Dorsolateral prefrontal cortex (tissue), 122 donors: ENCODE measurements at places on chromosomes 5 and 9.

GRCh38 chr9:115275753-115276152 lies 157.8 kb upstream of the TNC start:
- DNase-seq, result no peak

- DNase-seq, result no peak
These were observed 44.9 kb downstream of the PIK3R1 start for GRCh38 chr5:68260467-68260866.

GRCh38 chr5:179345433-179346321 lies at the start of gene ADAMTS2:
TSS of gene ADAMTS2 (minus strand) at chr5:179345461. CDS start at chr5:179345328, 133 bp downstream.
- DNase-seq, result no peak

GRCh38 chr9:138075496-138075895 lies 197.9 kb downstream of the CACNA1B start:
- DNase-seq, result no peak

DNA sequence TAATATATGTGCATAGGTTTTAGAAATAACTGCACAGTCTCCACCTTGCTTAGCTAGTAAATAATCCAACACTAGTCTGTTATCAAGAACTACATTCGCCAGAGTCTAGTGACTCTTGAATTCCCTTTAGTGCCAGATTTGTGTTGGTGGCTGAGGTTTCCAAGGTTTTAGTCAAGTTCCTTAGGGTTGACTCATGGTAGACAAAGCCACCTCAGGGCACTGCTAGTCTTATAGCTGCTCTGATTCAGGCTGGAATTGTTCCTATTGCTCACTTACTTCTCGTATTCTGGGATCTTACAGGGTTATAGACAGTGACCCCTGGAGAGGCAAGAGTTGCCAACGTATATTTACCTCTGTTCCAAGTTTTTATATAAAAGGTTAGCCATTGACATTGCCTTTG lies 1369.8 kb upstream of the CDH9 start:
- no peak for DNase-seq

DNA sequence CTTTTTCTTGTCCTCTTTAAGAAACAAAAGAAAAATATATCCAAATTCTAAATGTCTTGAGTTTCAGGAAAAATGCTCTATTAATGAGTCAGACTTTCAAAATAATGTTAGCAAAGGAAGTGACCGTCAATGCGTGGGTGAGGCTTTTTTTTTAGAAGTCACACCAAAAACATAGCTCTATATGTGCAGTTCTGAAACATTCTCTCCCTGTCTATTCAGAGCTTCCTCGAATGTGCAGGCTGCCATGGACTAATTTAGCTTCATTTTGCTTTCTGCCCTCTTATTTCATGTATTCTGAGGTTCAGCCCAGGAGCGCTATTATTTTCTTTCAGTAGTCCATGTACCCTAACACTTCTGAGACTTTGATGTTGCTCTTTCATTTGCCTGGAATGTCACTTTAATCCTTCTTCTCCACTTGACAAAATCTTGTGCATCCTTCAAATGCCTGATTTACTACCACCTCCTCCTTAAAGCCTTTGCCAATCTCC lies 72.5 kb upstream of the RASA1 start:
- no peak for DNase-seq

DNA sequence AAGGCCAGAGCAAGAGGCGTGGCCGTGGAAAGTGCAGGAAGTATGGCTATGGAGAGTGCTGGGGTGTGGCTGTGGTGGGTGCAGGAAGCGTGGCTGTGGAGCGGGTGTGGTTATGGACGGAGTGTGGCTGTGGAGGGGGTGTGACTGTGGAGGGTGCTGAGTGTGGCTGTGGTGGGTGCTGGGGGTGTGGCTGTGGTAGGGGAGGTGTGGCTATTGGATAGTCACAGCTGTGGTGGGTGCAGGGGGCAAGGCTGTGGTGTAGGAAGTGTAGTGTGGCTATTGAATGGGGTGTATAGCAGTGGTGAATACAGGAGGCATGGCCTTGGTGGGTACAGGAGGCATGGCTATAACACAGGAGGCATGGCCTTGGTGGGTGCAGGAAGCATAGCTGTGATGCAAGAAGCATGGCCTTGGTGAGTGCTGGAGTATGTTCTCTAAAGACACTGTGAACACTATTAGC lies 40.8 kb upstream of the SPATA31C2 start:
- no peak for DNase-seq

DNA sequence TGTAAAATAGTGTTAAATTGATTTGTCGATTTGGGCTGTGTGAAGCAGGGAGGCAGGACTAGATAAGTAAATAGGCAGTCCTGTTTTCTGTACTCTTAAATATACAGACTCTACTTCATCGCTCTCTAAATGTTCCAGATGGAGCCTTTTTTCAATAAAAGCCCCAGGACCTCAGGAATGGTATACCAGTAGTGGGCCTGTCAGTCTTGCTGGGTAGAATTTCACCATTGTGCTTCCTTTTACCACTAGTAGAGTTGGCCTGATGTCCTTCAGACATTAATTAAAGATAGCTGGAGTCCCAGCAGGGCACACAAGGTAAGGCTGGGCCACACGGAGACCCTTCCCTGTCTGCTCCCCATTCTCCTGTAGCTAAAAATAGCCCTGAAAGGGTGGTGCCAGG lies 6.0 kb downstream of the SNX18 start:
- DNase-seq, result no peak
